ENCODE measurements at places on chromosomes 2 and 18. TPM values are rescaled to one million over a fixed set of nuclear protein-coding genes. Genes with fewer than 3 reads are reported as not detected.

Gene ALLC
- not detected for total RNA-seq

Gene TSHZ1
- total RNA-seq, result 4.8 TPM

Gene PKDCC
- 129 TPM for total RNA-seq

Gene RRM2
- 5.3 TPM for total RNA-seq

Gene GAREM1
- 3.5 TPM for total RNA-seq

Gene MYO5B
- total RNA-seq, result not detected

Gene DRC1
- not detected for total RNA-seq

Gene COBLL1
- 5.8 TPM for total RNA-seq

Gene AQP4
- total RNA-seq, result not detected

Gene STARD6
- not detected for total RNA-seq

Gene IL18R1
- total RNA-seq, result 0.66 TPM

Gene MYOM1
- total RNA-seq, result 0.15 TPM

Gene HOXD4
- total RNA-seq, result not detected

Gene SPATA3
- not detected for total RNA-seq

Gene LYPD6
- 0.33 TPM for total RNA-seq
